Renal cortex interstitium (tissue), 15 donors: ENCODE measurements at places on chromosomes 2 and 18. TPM values are rescaled to one million over a fixed set of nuclear protein-coding genes. Genes with fewer than 3 reads are reported as not detected.

GALNT3 gene
- 14.4 TPM for polyA plus RNA-seq

GPR39 gene
- 3.3 TPM for polyA plus RNA-seq

NAB1 gene
- 65.2 TPM for polyA plus RNA-seq

OTOS gene
- 0.43 TPM for polyA plus RNA-seq

MRO gene
- polyA plus RNA-seq, result 2.4 TPM

FAM110C gene
- polyA plus RNA-seq, result 25.5 TPM

M1AP gene
- polyA plus RNA-seq, result 0.67 TPM

MARCHF4 gene
- 0.06 TPM for polyA plus RNA-seq

DNA sequence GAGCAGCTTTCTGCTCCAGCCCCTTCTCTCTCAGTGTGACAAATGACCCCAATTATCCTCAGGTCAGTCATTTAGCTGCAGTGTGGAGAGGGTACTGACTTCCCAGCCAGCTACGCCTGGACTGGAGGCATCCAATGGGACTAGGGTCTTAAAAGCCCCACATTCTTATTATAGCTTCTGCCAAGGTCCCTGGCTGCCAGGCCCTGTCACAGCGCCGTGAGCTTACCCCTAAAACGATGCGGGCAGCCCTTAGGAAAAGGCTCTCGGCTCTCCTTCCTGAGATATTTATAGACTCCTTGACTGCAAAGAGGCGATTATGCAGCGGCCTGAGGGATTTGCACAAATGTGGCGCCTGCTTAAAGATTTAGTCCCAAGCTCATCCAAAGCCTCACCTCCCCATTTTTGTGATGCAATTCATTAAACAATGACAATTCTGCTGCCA is 69.2 kb upstream of the EDAR start:
- no peak for DNase-seq

DNA sequence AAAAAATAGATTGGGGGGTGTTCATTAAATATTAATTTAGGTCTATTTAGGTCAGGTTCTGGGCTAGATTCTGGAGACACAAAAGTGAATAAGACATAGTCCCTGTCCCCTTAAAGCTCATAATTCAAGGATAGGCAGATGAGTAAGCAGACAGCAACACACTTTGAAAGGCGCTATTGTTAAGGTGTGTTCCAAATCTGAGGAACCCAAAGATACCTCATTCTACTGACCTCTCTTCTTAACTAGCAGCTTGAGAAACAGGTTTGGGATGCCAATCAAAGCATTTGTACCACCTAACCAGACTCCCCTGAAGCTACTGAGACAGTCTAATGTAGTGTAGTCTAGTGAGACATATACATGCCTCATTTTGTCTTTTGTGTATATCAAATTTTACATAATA is 34.8 kb downstream of the SEMA4F start:
- no peak for DNase-seq

- no peak for DNase-seq
Measured at GRCh38 chr18:22467760-22468553, 50.2 kb upstream of the CTAGE1 start.

- no peak for DNase-seq
Measured at GRCh38 chr2:151869291-151869690, 41.1 kb upstream of the ARL5A start.

DNA sequence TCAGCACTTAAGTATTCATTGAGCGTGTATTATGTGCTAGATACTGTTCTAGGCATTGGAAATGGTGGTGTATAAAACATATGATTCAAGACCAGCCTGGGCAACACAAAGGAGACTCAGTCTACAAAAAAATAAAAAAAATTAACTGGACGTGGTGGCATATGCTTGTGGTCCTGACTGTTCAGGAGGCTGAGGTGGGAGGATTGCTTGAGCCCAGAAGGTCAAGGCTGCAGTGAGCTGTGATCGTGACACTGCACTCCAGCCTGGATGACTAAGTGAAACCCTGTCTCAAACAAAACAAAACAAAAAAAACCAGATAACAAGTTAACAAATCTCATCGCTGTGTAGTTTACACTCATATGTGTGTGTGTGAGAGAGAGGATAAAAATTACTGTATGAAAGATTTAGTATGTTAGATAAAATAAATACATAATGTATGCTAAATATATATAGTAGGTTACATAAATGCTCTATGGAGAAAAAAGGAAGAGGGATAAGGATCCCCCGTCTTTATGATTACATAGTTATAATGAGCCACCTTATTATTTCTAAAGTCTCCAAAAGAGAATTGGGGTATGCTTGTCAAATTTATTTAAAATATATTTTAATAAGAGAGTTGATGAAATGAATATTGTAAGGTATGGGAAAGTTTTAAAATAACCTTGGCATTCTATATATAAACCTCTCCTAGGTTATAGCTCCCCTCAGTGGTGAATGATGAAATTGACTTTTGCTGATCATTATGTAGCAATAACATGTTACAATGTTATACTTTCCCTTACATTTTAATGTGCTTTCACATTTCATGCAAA is 69.2 kb downstream of the EHBP1 start:
- no peak for DNase-seq

DNA sequence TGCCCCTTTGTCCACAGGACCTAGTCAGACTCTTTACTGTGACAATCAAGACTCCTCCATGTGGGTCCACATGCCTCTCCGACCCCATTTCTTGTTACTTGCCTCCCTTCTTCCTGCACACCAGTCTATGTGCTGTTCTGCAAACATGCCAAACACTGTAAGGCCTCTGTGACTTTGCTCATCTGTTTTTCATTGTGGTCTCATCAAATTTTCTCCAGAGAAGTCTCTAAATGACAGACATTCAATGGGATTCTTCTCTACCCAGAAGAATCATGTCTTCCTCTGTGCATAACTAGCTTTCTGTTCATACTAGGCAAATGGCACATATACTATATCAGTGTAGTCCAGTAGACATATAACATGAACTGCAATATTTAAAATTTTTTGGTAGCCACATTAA is 43.0 kb upstream of the KCNE4 start:
- no peak for DNase-seq

GRCh38 chr18:10228326-10228725 is 226.1 kb upstream of the APCDD1 start:
- DNase-seq, result no peak

- peak; percentile 80 for DNase-seq
Measured at GRCh38 chr18:10560452-10561045, 34.7 kb downstream of the NAPG start.

DNA sequence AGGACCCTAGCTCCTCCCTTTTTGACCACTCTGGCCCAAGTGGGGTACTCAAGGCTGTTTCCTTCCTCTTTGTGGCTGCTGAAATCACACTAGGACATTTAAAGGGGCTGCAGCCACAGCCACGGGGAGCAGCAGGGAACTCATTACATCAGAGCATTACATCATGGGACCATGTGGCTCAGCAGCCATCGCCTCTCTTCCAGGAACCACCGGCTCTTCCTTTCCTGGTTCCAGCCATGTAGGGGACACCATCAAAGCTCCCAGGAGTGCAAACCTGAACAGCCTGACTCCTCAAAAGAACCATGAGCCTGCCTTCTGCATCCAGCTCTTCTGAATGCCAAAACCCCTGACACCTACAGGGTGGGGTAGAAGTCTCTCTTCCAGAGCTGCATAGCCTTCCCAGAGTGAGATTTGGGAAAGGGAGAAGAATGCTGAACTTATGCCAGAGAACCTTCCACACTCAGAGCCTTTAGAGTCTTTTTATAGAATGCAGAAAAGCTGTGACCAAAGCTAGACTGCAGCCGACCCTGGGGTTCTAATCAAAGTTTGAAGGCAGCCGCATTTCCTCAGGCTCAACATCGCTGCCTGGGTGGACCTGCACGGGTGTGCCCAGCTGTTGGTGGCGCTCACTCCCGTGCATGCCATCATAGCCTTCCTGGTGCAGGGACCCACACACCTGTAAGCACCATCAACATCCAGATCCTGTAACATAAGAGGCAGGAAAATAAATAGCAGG is 121.7 kb downstream of the KLHL29 start:
- DNase-seq, result no peak

GRCh38 chr18:46324087-46324955 is 220.1 kb downstream of the HAUS1 start:
- peak; percentile 41 for DNase-seq

- no peak for DNase-seq
Measured at GRCh38 chr2:218015586-218016521, 13.1 kb upstream of the TNS1 start.

DNA sequence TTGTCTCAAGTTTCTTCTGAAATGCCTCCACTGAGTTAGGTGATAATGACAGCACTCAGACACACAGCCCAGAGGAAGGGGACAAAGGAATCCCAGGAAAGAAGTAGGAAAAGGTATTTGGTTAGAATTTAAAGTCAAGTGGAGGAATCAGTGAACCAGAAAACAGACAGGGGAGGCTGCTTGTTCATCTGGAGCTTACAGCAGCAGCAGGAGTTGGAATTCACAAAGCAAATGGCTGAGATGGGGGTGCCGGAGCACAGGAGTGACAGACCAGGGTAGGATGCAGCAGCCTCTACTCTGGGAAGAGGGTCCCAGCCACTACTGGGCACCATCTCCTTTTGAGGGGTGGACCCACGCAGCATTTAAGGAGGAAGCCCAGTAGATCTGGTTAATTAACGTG is 104.8 kb downstream of the ST6GAL2 start:
- DNase-seq, result peak; percentile 4

- no peak for DNase-seq
Measured at GRCh38 chr18:56789004-56789888, 138.1 kb downstream of the WDR7 start.

DNA sequence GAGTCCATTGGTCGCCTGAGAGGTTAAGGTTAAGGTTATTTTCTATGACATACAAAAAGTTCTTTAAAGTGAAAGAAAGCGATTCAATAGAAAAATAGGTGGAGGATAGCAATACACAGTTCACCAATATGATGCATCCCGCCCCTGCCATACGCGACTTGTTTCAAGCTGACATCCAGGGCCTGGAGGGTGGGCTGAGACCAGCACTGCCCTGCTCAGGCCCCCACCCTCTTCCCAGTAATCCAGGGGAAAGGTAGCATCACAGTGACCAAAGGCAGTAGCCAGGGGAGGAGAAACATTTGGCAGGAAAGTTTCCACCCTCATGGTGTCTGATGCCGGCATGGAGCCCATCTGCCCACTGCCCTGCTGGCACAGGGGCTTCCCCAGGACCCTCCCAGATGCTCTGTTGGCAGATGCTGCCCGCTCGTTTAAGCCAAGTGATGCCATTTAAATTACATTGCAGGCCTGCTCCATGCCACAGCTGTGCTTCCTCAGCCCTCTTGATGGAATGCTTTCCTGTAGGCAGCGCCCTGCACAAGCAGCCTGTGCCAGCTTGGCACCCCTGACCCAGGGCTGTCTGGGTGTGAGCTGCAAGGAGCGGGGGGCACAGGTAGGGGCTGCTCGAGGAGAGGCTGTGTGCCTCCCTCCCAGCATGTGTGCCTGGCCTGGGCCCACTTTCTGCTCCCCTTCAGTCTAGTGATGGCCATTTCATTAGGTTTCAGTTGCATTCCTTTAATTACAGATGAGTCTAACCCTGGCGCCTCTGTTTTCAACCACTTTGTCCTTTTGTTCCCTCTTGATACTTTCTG is 10.7 kb upstream of the ANO7 start:
- DNase-seq, result no peak

GRCh38 chr2:194095359-194095758 is 1561.7 kb upstream of the SLC39A10 start:
- DNase-seq, result no peak

DNA sequence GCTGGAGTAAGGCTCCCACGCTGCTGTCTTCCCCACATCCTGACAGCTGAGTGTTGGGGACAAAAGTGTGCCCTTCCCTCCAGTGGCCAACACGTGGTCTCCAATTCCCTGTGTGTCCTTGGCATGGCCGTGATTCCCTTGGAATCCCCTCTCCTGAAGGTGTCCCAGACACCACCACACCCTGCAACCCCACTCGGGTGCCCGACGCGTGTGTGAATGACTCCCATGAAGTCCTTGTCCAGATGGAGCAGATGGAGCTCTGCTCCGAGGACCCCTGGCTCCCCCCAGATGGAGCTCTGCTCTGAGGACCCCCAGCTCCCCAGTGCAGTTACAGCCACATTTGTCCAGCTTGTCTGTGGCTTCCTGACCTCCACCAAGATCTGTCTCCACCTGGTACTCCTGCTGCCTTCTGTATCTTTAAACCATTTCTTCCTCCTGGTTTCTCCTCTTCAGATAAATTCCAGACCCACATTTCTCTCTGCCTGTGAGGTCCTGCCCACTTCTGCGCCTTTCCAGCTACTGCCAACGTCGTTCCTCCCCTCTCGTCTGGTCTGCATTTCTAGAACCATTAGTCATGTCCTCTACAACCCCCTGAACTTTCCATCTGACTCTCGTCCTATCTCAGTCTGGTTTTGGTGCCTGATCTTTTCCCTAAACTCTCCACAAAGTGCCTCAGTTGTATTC is 86.8 kb upstream of the PXDN start:
- DNase-seq, result no peak

- no peak for DNase-seq
Measured at GRCh38 chr2:120369250-120369649, 23.3 kb downstream of the INHBB start.

GRCh38 chr18:55314615-55315237 is 273.3 kb downstream of the TCF4 start:
- DNase-seq, result no peak

- DNase-seq, result no peak
Measured at GRCh38 chr2:11865805-11866204, 119.4 kb downstream of the LPIN1 start.

GRCh38 chr2:3575534-3576262 is 638 bp downstream of the RPS7 start:
- no peak for DNase-seq

DNA sequence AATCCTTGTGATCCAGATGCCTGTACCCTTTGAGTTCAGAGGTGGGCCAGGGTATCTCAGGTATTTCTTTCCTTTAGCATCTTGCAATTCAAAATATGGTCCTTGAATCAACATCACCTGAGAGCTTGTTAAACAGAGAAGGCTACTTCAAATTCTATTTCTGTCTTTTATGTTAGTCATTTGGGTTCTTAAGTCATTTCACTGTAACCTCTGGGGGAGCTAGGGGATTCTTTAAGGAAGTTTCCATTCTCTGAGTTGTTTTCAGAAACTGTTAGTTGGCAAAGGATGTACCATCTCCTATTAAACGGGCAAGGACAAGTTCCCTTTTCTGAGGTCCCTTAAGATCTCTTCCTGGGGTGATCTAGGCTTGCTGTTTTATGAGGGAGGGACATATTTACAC is 16.6 kb downstream of the CFLAR start:
- no peak for DNase-seq

GRCh38 chr2:143521396-143521795 is 392.2 kb downstream of the ARHGAP15 start:
- no peak for DNase-seq

- no peak for DNase-seq
Measured at GRCh38 chr2:102064679-102065674, 73.2 kb downstream of the IL1R2 start.

DNA sequence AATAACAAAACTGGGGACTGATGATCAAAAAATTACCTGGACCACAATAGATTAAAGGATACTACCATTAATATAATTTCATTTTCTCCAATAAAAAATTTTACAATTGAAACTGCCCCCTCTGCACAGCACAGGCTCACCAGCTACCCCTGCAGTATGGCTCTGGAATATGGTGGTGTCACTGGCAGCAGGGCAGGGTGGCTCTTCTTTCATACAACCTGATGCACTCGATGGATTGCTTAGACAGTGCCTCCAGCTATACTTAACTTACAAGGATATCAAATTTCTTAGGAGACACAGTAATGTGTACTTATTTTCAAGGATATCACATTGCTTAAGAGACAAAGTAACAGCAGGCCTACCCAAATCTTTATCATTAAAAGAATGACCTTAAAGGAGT is 124.0 kb downstream of the PRELID3A start:
- no peak for DNase-seq
